ENCODE measurements at places on chromosomes 12 and 14. TPM values are rescaled to one million over a fixed set of nuclear protein-coding genes. Genes with fewer than 3 reads are reported as not detected.

The VPS33A gene
- 35.2 TPM for total RNA-seq

GRCh38 chr12:29066011-29066588, 83.0 kb upstream of the FAR2 start:
- no peaks in the 10 kb centered on the region for H3K4me1 ChIP-seq
- DNase-seq = no peak
- H3K4me3 ChIP-seq = no peak overlapping the region
- H3K27me3 ChIP-seq = no peaks in the 10 kb centered on the region
- H3K27ac ChIP-seq = no peak overlapping the region

DNA sequence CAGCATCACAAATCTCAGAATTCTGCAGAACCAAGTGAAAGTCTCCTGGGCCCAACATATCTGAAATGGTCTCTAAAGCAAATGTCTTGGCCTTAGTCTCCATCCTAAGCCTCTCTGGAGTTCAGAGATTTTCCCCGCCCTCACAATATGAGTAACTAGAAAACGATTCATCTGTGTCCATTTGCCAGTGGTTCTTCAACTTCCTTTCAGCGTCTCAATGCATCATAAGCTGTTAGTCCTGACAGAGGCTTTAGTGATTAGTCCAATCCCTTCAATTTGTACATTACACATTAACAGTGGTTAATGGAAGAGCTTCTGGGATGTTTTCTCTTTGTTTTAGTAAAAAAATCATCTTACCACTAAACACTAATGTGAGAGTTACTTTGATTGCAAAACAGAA, 17.4 kb downstream of the NPC2 start:
- H3K4me3 ChIP-seq = no peak overlapping the region
- H3K27ac ChIP-seq = no peak overlapping the region
- no peaks in the 10 kb centered on the region for H3K36me3 ChIP-seq
- H3K27me3 ChIP-seq = no peaks in the 10 kb centered on the region
- H3K4me1 ChIP-seq = no peaks in the 10 kb centered on the region

The RNASE2 gene
- total RNA-seq = not detected

- DNase-seq = no peak
- no peaks in the 10 kb centered on the region for H3K36me3 ChIP-seq
- no peak overlapping the region for H3K27ac ChIP-seq
- H3K4me3 ChIP-seq = no peak overlapping the region
- H3K27me3 ChIP-seq = no peaks in the 10 kb centered on the region
These were observed 49.8 kb downstream of the SLC6A12 start for GRCh38 chr12:164207-164606.

The C1R gene
- total RNA-seq = 1.3 TPM

The BDKRB1 gene
- total RNA-seq = not detected

Measured in Panc1 (cell line).